ENCODE measurements at places on chromosomes 1 and 21.

GRCh38 chr1:19287436-19288185 lies 959 bp downstream of the AKR7A3 start:
- no peaks in the 10 kb centered on the region for H3K27me3 ChIP-seq
- peaks cover 5% of the 10 kb centered on the region for H3K4me1 ChIP-seq
- H3K27ac ChIP-seq, result no peak overlapping the region
- H3K4me3 ChIP-seq, result no peak overlapping the region
- no peaks in the 10 kb centered on the region for H3K36me3 ChIP-seq

GRCh38 chr1:181179279-181179986 lies 90.9 kb downstream of the IER5 start:
- DNase-seq, result no peak
- H3K27ac ChIP-seq, result no peak overlapping the region
- no peaks in the 10 kb centered on the region for H3K36me3 ChIP-seq
- no peaks in the 10 kb centered on the region for H3K4me1 ChIP-seq
- no peak overlapping the region for H3K4me3 ChIP-seq

GRCh38 chr1:228277491-228278431 lies 69.9 kb downstream of the OBSCN start:
- H3K27me3 ChIP-seq, result no peaks in the 10 kb centered on the region
- H3K4me1 ChIP-seq, result peaks cover 3% of the 10 kb centered on the region
- H3K36me3 ChIP-seq, result no peaks in the 10 kb centered on the region
- H3K27ac ChIP-seq, result no peak overlapping the region

- H3K4me1 ChIP-seq, result no peaks in the 10 kb centered on the region
- no peak for DNase-seq
- H3K4me3 ChIP-seq, result no peak overlapping the region
- H3K27ac ChIP-seq, result no peak overlapping the region
Measured at GRCh38 chr1:176691251-176692228, 228.6 kb downstream of the PAPPA2 start.

Data from thoracic aorta (tissue), 2 donors.